ENCODE measurements at places on chromosomes 6 and 20. TPM values are rescaled to one million over a fixed set of nuclear protein-coding genes. Genes with fewer than 3 reads are reported as not detected.
A peak's percentile ranks its signal among the peaks of the same experiment; 100 is the strongest.

- no peak for DNase-seq
- no peak overlapping the region for H3K27ac ChIP-seq
- H3K27me3 ChIP-seq: no peaks in the 10 kb centered on the region
- peaks cover 42% of the 10 kb centered on the region for H3K4me1 ChIP-seq
- no peak overlapping the region for H3K4me3 ChIP-seq
- peaks cover 16% of the 10 kb centered on the region for H3K36me3 ChIP-seq
Observed at GRCh38 chr6:136740050-136740974, 52.0 kb downstream of the MAP3K5 start.

- DNase-seq: no peak
- H3K4me1 ChIP-seq: no peaks in the 10 kb centered on the region
- no peak overlapping the region for H3K27ac ChIP-seq
- H3K4me3 ChIP-seq: no peak overlapping the region
Observed at GRCh38 chr6:30378290-30378937, 33.5 kb downstream of the RPP21 start.

The TUBB2B gene
- total RNA-seq: 0.12 TPM

- H3K27ac ChIP-seq: peak within 1 kb of the TSS; percentile 9
- no peak for DNase-seq
- H3K4me1 ChIP-seq: no peaks in the 10 kb centered on the region
- no peaks in the 10 kb centered on the region for H3K36me3 ChIP-seq
- no peak within 1 kb of the TSS for H3K4me3 ChIP-seq
Observed at GRCh38 chr20:57266291-57267157, at the start of gene BMP7. Gene BMP7 (minus strand): TSS chr20:57266641. CDS start chr20:57266122, 519 bp downstream.

The TRERF1 gene
- 37.3 TPM for total RNA-seq

Measured in activated CD4-positive, alpha-beta T cell treated with anti-CD3 and anti-CD28 coated beads, Interleukin-2, amount 10 ng/mL, durations not matched to agents 24 days and 14 days (primary cell).